ENCODE measurements at places on chromosomes 3 and 15.
A peak's percentile ranks its signal among the peaks of the same experiment; 100 is the strongest.

DNA sequence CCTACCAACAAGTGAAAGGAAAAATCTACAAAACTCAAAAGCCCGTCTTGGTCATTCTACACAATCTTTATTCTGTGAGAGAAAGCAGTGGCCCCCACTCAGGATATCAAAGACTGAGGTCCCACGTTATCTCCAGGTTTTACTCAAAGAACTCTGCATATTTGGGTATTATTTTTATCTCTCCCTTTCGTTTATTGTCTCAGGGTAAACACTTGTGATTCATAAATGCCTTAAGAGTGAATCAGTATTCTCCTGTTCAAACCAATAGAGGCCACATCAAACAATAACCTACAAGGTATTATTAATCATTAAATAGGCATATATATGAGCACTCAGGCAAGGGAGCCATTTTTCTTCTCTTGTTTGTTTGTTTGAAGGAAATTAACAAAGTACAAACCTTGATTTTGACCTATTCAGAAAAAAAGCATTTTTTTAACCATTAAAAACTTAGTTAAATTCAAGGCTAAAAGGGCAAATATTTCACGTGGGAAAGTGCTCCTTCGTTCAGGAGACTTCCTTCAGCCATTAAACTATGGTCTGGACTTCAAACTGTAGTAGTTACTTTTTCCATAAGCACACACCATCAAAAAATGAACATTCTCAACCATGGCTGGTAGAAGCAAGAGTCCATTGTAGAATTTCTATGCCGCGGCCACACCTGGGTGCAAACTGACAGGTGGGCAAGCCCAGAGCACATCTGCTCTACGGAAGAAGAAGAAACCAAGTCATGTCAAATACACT is 13.9 kb upstream of the HES1 start:
- no peak for DNase-seq

DNA sequence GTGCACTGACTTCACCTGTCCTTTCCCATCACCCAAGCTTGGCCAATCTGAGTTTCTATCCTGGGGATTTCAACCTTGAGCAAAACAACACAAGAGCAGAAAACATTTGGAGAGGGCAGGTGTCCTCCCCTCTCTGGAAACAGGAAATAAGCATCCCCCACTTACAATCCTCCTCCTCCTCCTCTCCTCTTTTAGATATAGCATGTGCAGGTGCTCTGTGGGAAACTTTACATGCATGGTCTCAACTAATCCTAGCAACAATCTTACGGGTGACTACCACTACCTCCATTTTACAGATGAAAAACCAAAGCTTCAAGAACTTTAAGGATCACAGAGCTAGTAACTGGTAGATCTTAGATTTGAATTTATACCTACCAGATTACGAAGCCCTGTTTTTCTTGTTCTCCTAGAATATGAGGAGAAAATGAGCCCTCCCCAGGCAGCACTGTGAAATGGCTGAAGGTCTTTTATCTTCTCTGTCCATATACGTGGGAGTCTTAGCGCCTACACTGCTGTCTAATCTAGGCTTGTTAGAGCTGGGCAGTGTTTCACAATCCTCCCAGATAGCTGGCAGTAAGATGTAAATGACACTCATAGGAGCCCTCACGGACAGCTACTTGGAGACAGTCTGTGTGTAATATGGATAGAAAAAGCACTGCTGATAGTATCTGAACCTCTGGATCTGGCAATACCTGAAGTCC is 301.2 kb upstream of the PROK2 start:
- peak; percentile 46 for DNase-seq

GRCh38 chr15:29613951-29614382 is 208.3 kb downstream of the TJP1 start:
- no peak for DNase-seq

GRCh38 chr3:9949115-9949514 is 3.1 kb downstream of the PRRT3 start:
- no peak for DNase-seq

DNA sequence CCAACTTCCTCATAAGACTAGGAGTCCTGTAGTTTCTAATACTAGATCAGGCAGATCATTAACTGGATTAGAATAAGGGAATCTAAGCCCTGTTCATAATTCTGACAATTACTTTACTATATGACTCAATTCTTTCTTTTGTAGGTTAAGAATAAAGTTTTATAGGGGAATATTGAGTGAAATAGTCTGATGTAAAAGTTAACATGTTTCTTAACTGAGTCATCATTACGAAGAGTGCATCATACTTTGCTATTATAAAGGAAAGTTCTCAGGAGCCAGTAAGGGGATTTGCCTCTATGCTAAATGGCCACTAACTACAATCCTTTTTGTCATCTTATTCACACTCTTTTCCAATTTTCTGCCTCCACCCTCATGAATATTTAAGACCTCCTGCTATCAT is 63.1 kb downstream of the POLQ start:
- no peak for DNase-seq

- DNase-seq: no peak
Measured at GRCh38 chr3:163364717-163365116, 1713.6 kb downstream of the SI start.

DNA sequence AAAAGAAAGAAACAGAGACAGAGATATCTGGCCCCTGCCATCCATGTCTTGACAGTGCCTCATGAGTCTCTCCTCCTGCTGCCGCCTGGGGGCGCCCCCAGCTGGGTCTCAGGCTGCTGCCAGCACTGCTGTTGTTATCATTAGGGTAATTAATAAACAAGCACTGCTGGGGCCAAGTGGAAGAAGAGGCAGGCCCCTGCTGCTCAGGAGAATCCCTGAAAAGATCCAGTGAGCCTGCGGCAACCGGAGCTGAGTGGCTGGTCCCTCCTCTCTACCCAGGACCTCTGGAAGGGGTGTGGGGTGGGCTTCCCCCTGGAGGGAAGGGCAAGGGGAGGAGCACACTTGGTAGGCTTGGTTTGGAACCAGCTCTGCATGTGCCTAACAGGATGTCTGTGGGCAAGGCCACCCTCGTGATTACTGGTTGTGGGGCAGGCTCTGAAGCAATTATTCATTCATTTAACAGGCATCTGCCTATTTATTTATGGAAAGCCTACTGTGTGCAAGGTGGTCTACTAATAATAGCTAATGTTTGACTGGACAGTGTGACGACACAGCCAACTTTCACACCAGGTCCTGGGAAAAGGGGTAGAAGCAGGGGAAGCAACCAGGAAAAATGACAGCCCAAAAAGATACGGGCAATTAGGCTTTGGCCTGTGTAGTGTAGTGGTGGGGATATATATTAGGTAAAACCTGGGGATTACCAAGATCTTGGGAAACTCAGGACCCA is 1.2 kb upstream of the TYRO3 start:
- DNase-seq: peak; percentile 45

GRCh38 chr3:52441091-52441771 is 3.7 kb downstream of the SEMA3G start:
- no peak for DNase-seq

DNA sequence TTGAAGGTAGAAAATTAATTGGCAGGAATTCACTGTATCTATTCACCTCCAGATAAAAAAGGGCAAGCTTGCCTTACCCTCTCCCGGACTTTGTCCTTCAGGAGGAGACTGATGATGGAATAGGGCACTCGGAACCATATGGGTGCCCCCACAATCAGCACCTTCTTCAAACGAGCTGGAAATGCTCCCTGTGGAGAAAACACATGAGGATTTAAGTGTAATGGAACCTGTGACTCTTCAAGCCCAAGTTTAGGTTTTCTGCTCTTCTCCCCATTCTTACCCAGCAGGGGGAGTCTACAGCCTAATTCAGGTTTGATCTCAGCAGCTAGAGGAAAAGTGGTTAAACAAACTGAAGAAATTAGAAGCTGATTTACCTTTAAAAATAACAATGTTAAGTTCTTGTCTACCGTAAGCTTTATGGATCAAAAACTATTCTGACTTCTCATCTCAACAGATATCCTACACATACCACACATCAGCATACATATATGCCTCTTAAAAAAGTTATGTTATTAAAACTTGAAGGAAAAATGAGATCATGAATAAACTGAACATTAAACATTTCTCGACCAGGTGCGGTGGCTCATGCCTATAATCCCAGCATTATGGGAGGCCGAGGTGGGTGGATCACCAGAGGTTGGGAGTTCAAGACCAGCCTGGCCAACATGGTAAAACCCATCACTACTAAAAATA is 57.5 kb upstream of the SIN3A start:
- peak; percentile 80 for DNase-seq

DNA sequence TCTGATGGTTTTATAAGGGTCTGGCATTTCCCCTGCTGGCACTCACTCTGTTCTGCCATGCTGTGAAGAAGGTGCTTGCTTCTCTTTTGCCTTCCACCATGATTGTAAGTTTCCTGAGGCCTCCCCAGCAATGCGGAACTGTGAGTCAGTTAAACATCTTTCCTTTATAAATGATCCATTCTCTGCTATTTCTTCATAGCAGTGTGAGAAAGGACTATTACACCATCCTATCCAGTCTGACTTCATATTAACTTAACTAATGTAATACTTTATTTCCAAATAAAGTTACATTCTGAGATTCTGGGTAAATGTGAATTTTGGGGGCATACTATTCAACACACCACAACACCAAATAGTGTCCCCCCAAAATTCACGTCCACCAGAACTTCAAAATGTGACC is 22.2 kb upstream of the MAP3K13 start:
- no peak for DNase-seq

DNA sequence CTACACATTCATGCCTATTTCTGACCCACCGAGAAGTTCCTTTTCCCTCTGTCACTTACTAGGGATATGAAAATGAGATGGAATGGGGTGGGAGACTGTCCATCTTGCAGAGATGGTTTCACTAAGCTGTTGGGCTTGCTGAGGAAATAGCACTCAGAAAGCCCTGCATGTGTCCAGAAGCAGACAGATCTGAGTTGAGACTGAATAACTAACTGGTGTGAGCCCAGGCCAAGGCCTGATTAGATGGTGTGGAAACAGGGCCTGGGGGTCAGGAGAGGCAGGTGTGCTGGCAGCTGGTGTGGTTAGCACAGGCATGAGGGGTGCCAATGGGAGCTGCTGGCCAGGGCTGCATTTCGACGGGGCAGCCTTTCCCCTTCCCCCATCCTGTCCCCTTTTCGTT is 72.1 kb downstream of the CLSTN2 start:
- no peak for DNase-seq

GRCh38 chr3:108599677-108600409 is 10.3 kb downstream of the DZIP3 start:
- no peak for DNase-seq

DNA sequence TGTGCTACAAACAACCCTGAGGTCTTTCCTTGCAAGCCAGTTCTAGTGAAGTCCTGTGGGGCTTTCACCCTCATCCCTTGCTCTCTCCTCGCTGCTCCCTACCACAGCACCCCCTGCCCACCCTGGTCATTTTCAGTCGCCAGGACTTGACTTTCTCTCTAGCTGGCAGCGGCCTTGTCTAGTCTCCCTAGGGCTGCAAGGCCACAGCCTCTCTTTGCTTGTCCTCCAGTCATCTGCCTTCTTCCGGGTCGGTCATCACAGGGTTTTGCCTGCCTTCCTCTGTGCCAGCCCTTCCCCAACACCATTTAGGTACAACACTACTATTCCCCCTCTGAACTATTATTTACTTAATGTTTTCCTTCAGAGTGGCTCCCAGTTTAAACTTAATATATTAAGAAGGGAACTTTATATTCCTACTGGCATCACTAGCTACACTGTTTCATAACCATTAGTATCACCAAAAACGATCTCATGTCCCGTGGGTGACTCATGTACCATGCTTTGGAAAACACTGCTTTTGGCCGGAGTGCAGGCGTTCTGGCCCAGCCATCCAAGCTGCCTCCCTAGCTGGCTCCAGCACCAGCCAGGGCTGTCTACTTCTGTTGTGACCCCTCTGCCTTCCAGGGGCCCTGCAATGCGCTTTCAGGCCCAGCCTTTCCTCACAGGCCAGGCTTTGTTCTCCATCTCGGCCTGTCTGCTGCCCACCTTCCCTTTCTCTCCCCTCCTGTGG is 21.4 kb downstream of the FAH start:
- DNase-seq: no peak

GRCh38 chr15:85120351-85121113 is 138.9 kb downstream of the PDE8A start:
- no peak for DNase-seq

DNA sequence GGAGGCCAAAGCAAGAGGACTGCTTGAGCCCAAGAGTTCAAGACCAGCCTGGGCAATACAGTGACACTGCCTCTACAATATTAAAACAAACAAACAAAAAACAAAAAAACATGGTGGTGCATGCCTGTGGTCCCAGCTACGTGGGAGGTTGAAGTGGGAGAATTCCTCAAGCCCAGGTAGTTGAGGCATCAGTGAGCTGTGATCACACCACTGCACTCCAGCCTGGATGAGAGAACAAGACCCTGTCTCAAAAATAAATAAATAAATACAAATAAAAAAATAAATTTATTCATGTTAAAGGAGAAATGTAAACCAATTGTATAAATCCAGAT is 200.6 kb downstream of the BCHE start:
- DNase-seq: no peak

DNA sequence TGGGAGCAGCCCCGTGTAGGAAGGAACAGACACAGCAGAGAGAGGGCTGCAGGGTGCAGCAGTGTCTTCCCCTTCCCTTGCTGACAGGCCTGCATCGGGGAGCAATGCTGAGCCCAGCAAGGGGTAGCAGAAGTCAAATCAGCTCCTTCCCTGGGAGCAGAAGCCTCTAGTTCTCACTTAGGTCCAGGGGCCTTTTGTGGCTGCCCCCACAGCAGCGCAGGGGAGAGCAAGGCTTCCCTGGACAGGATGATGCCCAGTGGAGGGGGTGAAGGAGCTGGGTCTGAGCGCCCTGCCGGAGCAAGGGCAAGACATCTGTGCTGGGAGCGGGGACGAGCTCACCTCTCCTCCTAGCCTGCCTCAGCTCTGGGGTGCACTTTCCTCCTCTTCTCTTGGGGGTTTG is 827 bp downstream of the PLCB2 start:
- DNase-seq: no peak

DNA sequence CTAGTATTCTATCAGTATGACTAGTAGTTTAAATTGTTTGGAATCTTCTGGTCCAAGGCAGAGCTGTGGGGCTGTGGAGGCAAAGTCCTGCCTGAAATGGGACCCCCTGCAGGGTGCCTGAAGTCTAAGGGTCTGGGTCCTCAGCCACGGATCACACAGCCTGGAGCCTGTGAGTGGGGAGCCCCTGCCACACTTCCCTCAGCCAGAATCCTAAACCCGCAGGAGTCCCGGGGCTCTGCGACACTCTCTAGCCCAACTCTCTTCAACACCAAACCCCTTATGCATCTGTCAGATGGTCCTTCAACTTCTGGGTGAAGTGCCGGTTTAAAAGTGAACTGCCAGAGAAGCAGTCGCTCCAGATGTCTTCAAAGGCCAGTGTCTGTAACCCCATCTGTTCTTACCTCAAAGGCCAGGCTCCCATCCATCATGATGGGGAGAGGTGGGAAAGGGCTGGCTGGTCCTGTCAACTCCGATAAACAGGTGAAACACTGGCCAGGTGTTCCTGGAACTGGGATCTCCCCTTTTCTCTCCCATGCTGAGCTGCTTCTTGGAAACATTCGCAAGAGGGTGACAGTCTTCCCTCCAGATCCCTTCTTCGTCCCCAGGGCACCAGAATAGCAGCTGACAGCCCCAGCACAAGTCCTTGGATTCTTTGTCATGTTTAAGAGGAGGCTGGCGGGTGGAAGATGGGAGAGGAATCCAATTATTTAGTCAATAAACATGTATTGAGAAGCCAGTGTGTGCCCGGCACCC is 45.6 kb downstream of the CPN2 start:
- peak; percentile 19 for DNase-seq

- no peak for DNase-seq
Measured at GRCh38 chr3:89697321-89697916, 590.0 kb downstream of the EPHA3 start.
